ENCODE measurements at places on chromosomes 3 and 15.

DNA sequence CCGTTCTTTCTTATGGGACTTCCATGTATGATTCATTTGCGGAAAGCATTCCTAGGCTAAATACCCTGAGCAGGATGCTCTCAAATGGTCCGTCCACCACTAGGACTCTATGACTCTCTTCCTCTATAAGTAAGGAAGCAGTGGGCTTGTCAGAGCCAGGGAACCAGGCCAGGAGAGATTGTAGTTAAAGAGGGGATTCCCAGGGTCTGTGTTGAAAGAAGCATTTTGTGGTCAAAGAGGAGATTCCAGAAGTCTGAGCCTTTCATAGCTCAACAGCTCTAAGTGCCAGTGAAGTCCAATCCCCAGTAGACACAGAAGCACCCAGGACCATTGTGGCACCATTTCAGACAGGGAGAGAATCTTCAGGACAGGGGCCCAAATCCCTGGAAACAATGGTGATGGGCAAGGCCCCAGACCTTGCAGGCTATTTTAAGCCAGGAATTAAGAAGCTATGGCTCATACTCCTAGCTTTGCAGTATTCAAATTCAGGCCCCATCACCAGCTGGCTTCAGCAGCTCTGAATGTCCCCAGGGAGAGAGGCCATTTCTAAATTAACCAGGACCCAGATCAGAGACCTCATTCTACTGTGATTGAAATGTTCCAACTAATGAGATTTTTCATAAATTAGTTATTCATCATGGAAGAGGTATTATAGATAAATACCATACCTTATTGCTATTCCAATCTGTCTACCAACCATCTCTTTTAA, 81.7 kb downstream of the CD47 start:
- no peak for DNase-seq

DNA sequence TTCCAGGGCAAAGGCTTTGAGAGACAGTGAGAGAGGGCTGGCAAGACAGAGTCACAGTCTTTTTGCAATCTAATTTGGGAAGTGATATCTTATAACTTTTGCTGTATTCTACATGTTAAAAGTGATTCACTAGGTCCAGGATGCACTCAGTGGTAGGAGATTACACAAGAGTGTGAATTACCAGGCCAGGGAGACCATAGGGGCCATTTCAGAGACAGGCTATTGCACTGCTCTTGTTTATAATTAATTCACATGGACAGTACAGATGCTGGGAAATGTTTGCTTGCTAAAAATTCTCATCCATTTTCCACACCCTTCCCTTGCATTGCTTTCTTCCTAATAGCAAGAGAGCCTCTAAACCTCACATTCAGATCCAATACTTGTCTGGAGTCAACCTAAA, 22.6 kb upstream of the POMGNT2 start:
- no peak for DNase-seq

- DNase-seq: no peak
These were observed 24.2 kb upstream of the C15orf39 start for GRCh38 chr15:75177360-75178071.

GRCh38 chr3:73448761-73449301, 175.9 kb downstream of the PDZRN3 start:
- no peak for DNase-seq

- no peak for DNase-seq
These were observed 504.7 kb downstream of the SOX2 start for GRCh38 chr3:182216311-182216970.

DNA sequence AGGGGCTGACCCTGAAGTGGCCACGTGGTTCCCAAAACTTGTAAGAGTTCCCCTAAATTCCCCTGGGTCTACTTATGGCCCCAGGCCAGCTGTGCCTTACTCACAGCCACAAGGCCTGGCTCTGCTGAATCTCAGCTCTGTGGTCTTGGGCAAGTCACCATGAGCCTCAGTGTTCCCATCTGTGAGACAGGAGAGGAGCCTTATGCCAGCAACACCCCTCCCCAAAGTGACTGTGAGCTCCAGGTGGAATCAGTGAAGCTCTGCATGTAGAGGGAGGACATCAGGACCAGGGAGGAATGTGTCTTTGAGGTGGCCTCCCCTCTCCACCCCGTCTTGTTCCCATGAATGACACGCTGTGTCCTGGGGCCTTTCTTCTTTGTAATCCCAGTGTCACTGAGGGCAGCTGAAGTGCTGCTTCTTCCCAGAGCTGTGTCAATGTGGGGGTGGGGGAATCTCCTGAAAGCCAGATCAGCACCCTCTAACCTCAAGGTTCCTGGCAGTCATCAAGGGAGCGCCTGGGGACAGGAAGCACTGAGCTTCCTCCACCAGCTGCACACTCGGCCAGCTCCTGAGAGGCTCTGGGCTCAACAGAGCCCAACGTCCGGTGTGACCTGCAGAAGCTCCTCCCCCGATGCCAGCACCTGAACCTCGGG, 258.9 kb downstream of the UACA start:
- peak; percentile 52 for DNase-seq

All from SW480 (cell line).